ENCODE measurements at places on chromosomes 4 and X.

- no peak for DNase-seq
Measured at GRCh38 chrX:136910565-136911035, 30.1 kb upstream of the RBMX start.

DNA sequence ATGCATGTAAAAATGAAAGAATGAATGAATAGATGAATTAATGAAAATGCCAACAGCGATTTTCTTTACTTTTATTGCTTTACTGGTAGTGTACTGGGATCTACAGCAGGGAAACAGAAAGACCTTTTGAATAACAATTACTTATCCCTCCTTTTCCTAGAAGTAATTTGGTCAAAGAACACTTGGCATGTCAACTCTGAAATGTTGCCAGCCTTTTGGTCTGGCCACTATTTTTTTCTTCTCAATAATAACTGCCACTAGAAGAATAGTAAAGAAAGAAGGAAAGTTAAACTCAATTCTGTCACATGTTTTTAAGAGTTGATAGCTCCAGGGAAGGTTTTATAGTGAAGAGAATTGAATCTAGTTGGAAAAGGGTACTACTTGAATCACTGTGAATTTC is 52.9 kb downstream of the EPHA5 start:
- no peak for DNase-seq

- DNase-seq = peak; percentile 0
Measured at GRCh38 chr4:135510582-135510981, 1309.0 kb upstream of the PABPC4L start.

GRCh38 chr4:19987746-19988145 is 264.0 kb upstream of the SLIT2 start:
- no peak for DNase-seq

DNA sequence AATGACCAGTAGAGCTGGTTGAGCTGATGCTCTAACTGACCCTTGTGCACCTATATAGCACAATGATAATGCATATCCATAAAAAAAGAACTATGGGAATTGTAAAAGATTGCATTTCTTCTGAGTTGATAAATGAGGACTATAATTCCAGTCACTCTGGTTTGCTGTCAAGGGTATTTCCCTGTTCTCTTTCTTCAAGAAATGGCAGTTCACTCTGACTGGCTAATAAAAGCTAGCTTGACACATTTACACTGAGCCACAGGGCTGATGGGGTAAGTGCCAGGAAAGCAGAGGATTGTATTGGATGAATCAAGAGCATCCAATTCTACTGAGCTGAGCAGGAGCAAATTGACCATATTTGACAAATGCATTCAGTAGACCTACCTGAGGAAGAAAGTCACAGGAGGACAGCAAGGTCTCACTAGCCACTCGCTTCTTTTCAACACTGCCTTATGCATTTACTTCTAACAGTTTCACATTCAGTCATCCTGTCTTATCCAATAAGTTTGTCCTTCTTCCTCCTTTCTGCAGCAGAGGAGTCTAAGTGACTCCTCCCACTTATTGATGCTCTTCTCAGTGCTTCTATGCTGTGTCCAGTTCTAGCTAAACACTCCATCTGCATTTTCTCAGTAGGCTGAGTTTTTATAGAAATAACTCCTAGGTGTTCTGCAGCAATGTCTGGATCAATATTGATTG is 43.0 kb downstream of the RBMX2 start:
- DNase-seq = no peak

All from suppressor macrophage treated with lipopolysaccharide for 1 hour (primary cell).